ENCODE measurements at places on chromosomes 4 and X. TPM values are rescaled to one million over a fixed set of nuclear protein-coding genes. Genes with fewer than 3 reads are reported as not detected.

DNA sequence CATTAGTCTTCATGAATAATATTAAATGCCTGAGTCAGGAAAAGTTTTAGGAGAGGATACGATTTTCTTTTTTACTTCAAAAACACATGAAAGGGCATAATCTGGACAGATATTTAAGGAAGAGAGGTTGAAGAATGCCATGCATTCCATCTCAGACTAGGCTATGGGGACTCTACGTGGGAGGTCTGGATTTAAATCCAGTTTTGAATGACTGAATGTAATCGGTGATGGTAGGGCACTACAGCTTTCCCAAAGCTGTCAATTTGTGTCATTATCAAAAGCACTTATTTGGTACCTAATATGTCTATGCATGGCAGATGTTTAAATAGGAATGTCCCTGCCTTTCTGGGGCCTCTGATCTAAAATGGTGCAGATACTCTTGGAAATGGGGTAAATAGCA is 59.3 kb upstream of the RPL34 start:
- DNase-seq, result no peak

DNA sequence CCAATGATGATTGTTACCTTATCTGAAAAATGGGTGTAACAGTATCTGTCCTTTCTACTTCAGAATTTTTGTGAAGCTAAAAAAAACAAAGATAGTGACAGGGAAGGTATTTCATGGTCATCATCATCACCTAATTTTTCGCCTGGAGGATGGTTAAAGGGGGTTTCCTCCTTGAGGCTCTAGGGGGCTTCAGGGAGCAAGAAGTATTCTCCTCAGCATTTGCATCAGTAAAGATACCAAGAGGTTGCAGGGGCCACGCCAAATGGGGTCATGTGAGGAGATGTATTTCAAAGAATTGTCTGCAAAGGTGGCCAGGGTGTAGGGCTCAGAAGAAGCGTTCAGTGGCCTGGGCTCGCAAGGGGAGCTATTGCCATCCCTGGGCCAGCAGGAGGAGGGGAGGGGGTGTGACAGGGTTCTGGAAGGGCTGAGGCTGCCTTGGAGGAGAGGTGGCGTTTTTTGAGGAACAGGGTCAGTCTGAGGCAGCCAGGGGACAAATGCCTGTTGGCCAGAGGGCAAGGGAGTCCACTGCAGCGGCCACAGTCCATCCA is 7.3 kb upstream of the NSG1 start:
- DNase-seq, result no peak

- DNase-seq, result no peak
Measured at GRCh38 chrX:105241056-105241455, 20.6 kb upstream of the TEX13A start.

DNA sequence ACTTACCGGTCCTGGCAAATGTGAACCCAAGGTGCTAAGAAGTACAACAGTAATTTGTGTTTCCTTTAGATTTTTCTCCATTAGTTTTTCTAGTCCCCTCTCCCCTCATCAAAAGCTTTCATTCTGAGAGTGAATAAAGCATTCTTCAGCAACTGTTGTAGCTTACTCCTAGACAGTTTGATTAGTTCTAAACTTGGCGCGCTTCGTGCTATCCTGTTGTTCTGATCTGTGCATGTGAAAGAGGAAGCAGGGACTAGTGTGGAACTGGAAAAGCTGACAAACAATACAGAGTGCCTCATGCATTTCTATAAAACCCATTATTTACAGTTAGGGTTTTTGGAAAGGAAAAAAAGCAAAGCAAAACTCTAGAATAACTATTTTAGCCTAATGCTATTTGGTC is 556.9 kb upstream of the SLIT2 start:
- no peak for DNase-seq

- DNase-seq, result no peak
Measured at GRCh38 chr4:161907590-161907955, 256.2 kb downstream of the FSTL5 start.

RAB28 gene
- total RNA-seq, result 16.9 TPM

NAP1L2 gene
- 2.9 TPM for total RNA-seq
